GM23248 (cell line): ENCODE measurements at places on chromosomes 5 and 9.

- no peaks in the 10 kb centered on the region for H3K4me1 ChIP-seq
- H3K4me3 ChIP-seq: no peak within 1 kb of the TSS
- DNase-seq: no peak
- H3K36me3 ChIP-seq: no peaks in the 10 kb centered on the region
Observed at GRCh38 chr5:149379177-149379761, at the start of gene IL17B. IL17B (minus strand) TSS chr5:149379292; CDS start chr5:149379225, 67 bp downstream.

DNA sequence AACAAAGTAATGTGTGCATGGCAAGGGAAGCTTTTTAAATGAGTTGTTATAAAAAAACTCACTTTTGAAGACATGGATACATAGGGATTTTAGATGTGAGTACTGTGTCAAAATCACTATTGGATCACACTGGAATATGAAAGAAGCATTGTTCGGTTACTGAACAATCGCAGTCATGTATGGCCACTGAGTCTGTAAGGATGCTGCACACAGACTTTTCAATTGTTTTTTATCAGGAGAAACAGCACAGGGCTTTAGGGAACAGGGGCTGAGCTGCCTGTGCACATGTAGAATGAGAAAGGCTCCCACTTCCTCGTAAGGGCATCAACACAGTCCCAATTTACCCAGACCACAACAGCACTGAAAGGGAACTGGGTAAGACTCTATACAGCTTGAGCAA is 1333.9 kb upstream of the DMAC1 start:
- H3K4me1 ChIP-seq: no peaks in the 10 kb centered on the region
- no peak overlapping the region for H3K4me3 ChIP-seq
- no peaks in the 10 kb centered on the region for H3K27me3 ChIP-seq
- no peak overlapping the region for H3K27ac ChIP-seq
- DNase-seq: no peak

GRCh38 chr5:135831439-135831838 is 3.0 kb upstream of the SLC25A48 start:
- no peak overlapping the region for H3K27ac ChIP-seq
- H3K27me3 ChIP-seq: peaks cover 49% of the 10 kb centered on the region
- DNase-seq: no peak

GRCh38 chr9:16526380-16526779 is 344.1 kb downstream of the BNC2 start:
- 0 out of 2 replicates have a peak overlapping the region, but pooled peaks have one; percentile 30 for H3K4me3 ChIP-seq
- H3K27me3 ChIP-seq: no peaks in the 10 kb centered on the region
- DNase-seq: peak; percentile 89
- H3K4me1 ChIP-seq: peaks cover 33% of the 10 kb centered on the region
- peak overlapping the region; percentile 89 for H3K27ac ChIP-seq

DNA sequence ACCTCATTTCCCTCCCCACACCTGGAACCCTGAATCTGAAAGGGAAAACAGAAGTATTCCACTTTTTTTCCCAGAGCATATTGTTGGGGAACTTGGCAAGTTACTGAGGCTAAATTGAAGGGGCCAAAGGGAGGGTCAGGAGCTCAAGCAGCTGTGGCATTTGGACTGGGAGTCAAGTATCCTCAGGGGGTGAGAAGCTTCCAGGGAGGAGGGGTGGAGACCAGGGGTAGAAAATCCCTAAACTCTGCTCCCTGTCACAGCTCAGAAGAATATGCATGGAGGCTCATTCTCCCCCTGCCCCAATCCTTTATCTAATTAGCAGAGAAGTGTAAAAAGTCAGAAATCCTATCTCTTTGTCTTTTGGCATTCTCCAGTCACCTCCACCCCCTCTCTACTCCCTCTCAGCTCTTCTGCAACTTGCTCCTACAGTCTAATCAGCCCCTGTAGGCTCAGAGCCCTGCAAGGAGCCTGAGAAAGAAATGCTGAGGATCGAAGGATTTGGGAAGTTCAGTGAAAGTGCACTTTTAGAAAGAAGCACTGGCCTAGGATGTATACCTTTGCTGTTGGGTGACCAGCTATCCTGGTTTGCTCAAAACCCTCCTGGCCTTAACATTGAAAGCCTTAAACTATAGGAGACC is 5.7 kb upstream of the WNT8A start:
- no peaks in the 10 kb centered on the region for H3K36me3 ChIP-seq
- H3K4me1 ChIP-seq: no peaks in the 10 kb centered on the region
- H3K27me3 ChIP-seq: no peaks in the 10 kb centered on the region
- no peak overlapping the region for H3K4me3 ChIP-seq

- no peaks in the 10 kb centered on the region for H3K27me3 ChIP-seq
- DNase-seq: peak; percentile 49
Observed at GRCh38 chr5:24644761-24645160, at the start of gene CDH10. CDH10 (minus strand) TSS chr5:24644978; CDS start chr5:24593490, 51,488 bp downstream.

GRCh38 chr5:112635276-112635675 is 102.4 kb upstream of the APC start:
- H3K4me1 ChIP-seq: no peaks in the 10 kb centered on the region
- H3K27me3 ChIP-seq: no peaks in the 10 kb centered on the region; the same call in 1 of the 2 replicates

DNA sequence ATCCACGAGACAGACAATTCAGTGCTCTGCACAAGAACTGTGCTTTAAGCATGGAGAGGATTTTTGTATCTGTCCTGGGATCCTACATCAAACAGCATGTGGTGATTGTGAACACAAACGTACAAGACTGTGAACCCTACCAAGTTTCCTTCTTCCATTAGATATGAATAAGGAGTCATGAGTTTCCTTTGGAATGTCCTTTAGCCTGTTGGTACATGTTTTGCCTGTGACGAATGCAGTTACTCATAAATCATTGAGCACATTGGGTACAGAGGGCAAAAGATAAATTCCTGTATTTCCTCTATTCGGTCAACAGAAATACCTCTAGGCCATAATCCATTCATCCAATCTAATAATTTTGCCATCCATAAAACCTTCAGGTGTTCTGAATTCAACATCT is 61.5 kb downstream of the FXN start:
- peaks cover 7% of the 10 kb centered on the region for H3K4me1 ChIP-seq
- no peak overlapping the region for H3K27ac ChIP-seq
- H3K4me3 ChIP-seq: no peak overlapping the region

DNA sequence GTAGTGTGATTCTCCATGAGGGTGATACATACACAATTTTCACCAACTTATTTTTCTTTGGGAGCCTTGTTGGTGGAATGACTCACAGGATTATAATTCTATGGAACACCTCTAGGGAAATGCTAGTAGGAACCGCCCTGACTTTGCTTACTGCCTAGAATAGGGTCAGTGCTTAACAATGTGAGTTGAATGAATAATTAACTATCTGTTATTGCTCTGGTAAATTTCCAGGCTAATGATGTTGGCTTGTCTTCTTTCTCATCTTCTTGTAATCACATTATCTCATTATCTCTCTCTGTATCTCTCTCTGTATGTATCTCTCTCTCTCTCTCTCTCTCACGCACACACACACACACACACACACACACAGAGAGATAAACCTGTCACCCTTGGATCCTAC is 291.1 kb downstream of the TRIM32 start:
- H3K4me3 ChIP-seq: no peak overlapping the region
- no peaks in the 10 kb centered on the region for H3K4me1 ChIP-seq
- H3K36me3 ChIP-seq: no peaks in the 10 kb centered on the region
- no peak for DNase-seq

DNA sequence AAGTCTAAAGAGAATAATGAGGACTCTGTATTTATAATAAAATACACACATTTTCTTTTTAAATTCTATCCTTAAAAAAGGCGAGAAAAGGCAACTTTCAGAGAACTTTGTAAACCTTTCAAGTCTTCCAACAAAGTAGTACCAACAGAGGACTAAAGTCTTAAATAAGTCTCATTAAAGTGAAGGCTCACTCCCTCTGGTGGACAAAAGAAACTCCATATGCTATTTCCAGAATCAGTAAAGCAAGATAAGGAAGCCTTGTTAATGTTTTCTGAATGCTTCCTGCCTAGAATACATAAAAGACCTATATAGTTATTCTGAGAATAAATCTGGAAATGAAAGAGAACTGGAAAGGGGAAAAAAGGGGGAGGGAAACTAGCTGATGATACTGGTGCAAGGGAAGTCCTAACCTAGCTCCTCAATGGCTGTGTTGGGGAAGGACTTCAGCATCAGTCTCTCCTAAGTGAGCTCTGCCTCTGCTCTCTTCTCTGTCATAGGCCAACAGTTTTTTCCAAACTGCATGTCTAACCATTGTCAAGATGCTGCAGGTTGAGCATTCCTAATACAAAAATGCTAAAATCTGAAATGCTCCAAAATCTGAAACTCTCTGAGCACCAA is 7.2 kb downstream of the HMGCS1 start:
- no peaks in the 10 kb centered on the region; the same call in 1 of the 2 replicates for H3K4me1 ChIP-seq
- H3K36me3 ChIP-seq: no peaks in the 10 kb centered on the region
- H3K4me3 ChIP-seq: no peak overlapping the region
- H3K27ac ChIP-seq: no peak overlapping the region

GRCh38 chr5:176410486-176411180 is 5.7 kb downstream of the CLTB start:
- no peak overlapping the region for H3K27ac ChIP-seq
- H3K27me3 ChIP-seq: no peaks in the 10 kb centered on the region

DNA sequence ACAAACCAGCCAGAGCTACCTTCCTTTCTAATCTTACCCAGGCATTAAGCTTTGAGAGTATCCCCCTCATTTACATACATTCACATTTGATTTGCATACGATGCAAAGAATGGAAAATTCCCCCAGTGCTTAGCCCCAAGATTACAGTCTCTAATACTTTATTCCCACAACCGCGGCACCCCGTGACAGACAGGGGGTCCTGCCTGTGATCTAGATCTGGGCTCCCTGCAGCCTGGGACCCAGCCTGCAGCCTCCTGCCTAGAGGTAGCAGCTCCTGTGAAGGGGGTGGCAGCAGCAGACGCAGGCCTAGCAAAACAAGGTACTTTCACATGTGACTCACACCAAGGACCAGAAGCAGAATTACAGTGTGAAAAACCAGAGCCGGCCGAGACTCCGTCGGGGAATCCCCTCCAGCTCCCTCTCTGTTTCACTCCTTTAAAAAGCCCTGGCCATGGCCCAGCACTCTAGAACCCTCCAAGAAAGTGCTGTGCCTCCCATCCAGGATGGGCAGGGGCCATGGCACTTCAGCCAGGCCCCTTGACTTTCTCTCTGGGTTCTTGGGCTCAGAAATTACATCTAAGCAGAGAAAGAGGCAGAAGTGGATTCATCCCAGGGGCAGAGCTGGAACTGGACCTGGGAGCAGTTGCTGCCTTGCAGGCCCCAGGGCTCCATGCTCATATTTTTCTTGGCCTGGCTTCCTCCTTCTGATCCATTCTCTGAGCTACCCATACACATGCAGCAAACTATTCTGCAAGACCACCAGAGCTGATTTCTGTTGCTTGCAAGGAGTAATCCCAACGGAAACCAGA is 14.0 kb upstream of the TCF7 start:
- H3K4me3 ChIP-seq: no peak overlapping the region
- peak; percentile 62 for DNase-seq
- no peaks in the 10 kb centered on the region for H3K4me1 ChIP-seq
- no peaks in the 10 kb centered on the region for H3K27me3 ChIP-seq

- H3K4me3 ChIP-seq: no peak overlapping the region
- no peak for DNase-seq
- no peak overlapping the region for H3K27ac ChIP-seq
- H3K27me3 ChIP-seq: no peaks in the 10 kb centered on the region
- no peaks in the 10 kb centered on the region for H3K36me3 ChIP-seq
Observed at GRCh38 chr5:45847877-45848276, 151.7 kb upstream of the HCN1 start.

- H3K36me3 ChIP-seq: no peaks in the 10 kb centered on the region
- DNase-seq: no peak
- H3K27me3 ChIP-seq: no peaks in the 10 kb centered on the region
- H3K4me1 ChIP-seq: peaks cover 43% of the 10 kb centered on the region
Observed at GRCh38 chr5:87115839-87116364, 151.8 kb upstream of the RASA1 start.

- DNase-seq: peak; percentile 78
- peaks cover 38% of the 10 kb centered on the region for H3K36me3 ChIP-seq
- H3K27me3 ChIP-seq: no peaks in the 10 kb centered on the region
- no peak overlapping the region for H3K4me3 ChIP-seq
Observed at GRCh38 chr9:133351908-133352634, 4.1 kb downstream of the RPL7A start.

- DNase-seq: no peak
- no peak overlapping the region for H3K27ac ChIP-seq
Observed at GRCh38 chr9:34574571-34574970, 15.0 kb downstream of the CNTFR start.

GRCh38 chr9:6549106-6549800 is 96.3 kb downstream of the GLDC start:
- H3K4me3 ChIP-seq: no peak overlapping the region
- H3K4me1 ChIP-seq: peaks cover 11% of the 10 kb centered on the region
- no peaks in the 10 kb centered on the region for H3K27me3 ChIP-seq
- no peak overlapping the region for H3K27ac ChIP-seq
- DNase-seq: peak; percentile 18

DNA sequence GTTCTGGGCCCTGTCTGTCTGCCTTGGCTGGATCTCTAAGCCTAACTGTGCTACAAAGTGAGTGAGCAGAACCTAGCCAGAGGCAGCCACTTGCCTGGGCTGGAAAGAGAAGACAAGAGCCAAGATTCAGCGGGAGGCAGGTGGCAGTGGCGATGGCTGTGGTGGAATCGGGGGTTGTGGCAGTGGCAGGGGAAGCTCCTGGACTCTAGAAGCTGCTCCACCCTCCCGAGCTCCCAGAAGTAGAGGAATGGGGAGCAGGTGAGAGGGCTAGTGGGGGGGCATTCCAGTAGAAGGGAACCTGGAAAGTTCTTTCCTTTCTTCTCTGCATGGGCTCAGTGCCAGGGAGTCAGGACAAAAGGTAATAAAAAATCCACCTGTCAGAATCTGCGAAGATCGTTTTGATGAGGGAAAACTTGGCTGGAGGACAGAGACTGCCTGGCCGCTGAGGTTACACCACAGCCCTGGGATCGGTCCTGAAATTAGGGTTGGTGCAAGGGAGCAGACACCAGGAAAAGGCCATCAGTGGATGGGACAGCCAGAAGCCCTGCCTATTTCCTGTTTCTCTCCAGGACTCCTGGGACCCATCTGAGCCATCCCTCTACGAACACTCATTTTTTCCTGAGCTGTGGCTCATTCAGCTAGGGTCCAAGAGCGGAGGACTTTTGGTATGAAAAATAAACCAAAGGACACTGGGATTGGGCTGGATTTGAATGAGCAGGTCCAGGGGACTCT is 1.6 kb downstream of the CRAT start:
- H3K27ac ChIP-seq: no peak overlapping the region; the same call in 1 of the 2 replicates
- H3K36me3 ChIP-seq: no peaks in the 10 kb centered on the region
- peaks cover 6% of the 10 kb centered on the region for H3K4me1 ChIP-seq
- H3K27me3 ChIP-seq: no peaks in the 10 kb centered on the region
- peak; percentile 31 for DNase-seq
